M059J (cell line): ENCODE measurements at places on chromosomes 1 and 21. TPM values are rescaled to one million over a fixed set of nuclear protein-coding genes. Genes with fewer than 3 reads are reported as not detected.

GRCh38 chr1:152774875-152775274 is at the start of gene LCE1F:
TSS of gene LCE1F (plus strand) at chr1:152775140. CDS start at chr1:152776372, 1,232 bp downstream.
- no peak for DNase-seq

DNA sequence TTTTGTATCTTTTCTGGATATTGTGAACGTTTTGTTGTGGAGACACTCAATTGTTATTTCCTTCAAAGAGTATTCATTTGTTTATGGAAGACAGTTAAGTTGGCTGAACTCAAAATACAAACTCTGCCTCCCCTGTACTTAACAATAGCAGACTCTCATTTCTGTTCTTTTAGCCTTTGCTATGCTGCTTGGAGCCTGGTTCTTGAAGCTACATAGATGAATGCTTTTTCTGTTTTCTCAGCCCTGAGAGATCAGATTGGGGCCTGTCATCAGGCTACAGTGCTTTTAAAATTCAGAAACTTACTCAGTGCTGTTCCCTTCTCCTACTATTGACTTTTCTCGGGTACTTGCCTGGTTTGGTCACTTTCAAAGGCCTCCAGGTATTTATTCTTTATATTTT is 215.7 kb upstream of the LYPLAL1 start:
- DNase-seq, result no peak

DNA sequence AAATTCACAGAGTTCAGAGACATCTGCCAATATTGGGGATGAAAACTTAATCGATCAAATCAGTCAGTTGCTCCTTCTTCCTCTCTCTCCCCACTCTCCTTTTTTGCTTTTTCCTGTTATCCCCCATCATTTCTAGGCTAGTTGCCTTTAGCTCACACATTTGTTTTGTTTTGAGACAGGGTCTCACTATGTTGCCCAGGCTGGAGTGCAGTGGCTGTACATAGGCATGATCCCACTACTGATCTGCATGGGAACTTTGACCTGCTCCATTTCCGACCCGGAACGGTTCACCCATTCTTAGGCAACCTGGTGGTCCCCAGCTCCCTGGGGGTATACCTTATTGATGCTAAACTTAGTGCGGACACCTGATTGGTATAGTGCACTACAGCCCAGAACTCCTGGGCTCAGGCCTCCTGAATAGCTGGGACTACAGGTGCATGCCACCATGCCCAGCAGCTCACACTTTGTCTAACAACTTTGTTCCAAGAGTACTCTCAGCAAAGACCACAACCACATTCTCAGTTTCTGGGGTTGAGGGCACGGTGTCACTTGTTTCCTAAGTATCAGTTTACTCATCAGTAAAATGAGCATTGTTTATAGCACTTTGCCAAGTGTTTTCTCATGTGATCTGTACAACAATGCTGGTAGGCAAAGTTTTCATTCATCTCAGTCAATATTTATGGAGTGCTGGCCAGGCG is 6.7 kb upstream of the ELOA start:
- DNase-seq, result no peak

DNA sequence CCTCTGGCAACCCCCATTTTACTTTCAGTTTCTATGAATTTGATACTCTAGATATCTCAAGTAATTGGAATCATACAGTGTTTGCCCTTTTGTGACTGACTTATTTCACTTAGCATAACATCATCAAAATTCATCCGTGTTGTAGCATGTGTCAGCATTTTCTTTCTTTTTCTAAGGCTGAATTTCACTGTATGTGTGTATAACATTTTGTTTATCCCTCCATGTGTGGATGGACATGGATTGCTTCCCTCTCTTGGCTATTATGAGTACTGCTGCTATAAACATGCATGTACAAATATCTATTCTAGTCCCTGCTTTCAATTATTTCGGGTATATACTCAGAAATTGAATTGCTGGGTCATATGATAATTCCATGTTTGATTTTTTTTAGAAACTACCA is 97.3 kb downstream of the MAP3K21 start:
- peak; percentile 37 for DNase-seq

DNA sequence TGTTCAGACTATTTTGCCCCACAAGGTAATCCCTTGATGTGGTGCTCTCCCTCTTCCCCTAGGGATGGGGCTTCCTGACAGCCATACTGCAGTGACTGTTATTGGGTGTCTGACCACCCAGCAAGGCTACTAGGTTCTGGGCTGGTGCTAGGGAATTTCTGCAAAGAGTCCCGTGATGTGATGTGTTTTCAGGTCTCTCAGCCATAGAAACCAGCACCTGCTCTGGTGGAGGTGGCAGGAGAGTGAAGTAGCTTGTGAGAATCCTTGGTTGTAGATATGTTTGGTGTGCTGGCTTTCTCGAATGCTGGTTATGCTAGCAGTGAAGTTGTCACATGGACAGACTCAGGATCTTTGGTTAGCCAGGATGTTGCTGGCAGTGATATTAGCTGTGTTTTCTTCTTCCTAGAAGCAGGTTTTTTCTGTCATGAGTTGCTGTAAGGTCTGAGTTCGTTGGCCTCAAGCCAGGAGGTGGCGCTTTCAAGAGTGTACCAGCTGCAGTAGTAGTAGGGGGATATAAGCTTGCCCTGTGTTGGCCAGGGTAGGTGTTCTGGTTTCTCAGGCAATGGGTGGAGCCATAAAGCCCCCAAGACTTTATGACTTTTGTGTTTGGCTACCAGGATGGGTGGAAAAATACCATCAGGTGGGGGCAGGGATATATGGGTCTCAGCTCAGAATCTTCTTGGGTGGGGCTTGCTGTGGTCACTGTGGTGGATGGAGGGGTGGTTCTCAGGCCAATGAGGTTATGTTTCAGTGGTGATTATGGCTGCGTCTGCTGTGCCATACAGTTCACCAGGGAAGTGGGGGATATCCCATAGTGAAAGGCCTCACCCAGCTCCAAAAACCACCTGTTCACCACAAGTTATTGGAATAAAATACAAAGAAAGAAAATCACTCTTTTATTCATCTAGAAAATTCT is 1112.3 kb downstream of the KCNT2 start:
- DNase-seq, result no peak

- no peak for DNase-seq
Observed at GRCh38 chr1:168991667-168992475, 114.6 kb upstream of the ATP1B1 start.

The B4GALT3 gene
- total RNA-seq, result 36.6 and 41.8 TPM in 2 replicates

The TRIM62 gene
- total RNA-seq, result 14.4 and 15.6 TPM in 2 replicates
